ENCODE measurements at places on chromosomes 6 and 20.
A peak's percentile ranks its signal among the peaks of the same experiment; 100 is the strongest.

DNA sequence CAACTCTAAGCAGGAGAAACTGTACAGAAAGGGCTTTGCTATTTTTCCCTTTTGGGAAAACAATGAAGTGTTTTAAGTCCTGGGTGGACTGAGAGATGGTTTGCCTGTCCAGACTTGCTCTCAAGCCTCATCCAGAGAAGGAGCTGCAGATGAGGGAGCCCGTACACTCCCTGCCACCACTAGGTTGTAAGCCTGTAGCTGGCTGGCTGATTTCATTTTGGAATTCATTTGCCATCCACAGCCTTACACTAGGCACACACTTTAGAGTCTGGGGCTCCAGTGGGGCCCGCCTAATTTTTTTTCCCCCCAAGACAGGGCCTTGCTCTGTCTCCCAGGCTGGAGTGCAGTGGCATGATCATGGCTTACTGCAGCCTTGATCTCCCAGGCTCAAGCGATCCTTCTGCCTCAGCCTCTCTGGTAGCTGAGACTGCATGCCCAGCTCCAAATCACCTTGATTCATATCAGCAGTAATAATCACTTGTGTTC, 28.4 kb downstream of the POFUT1 start:
- no peak for DNase-seq

- DNase-seq: peak; percentile 37
Measured at GRCh38 chr6:37783025-37783855, 36.3 kb upstream of the ZFAND3 start.

- DNase-seq: no peak
Measured at GRCh38 chr20:11098888-11099287, 425.1 kb upstream of the JAG1 start.

DNA sequence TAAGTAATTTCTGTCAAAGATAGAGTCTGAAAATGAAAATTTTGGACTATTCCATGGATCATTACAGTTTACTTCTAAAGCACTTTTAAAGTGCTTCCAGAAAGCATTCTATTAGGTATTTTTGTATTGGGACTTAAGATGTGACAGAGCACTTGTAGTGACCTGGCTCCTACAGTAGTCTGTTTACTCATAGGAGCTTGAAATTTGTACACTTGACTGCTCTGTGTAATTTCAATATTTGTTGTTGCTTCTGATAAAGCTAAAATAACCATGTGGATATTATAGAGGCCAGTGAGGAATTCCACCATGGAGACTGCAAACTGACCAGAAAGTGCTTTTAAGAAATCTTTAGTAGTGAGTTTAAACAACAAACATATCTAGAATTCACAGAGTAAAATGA, 10.3 kb downstream of the NFYA start:
- DNase-seq: no peak

- no peak for DNase-seq
Measured at GRCh38 chr6:25025248-25025918, 89.6 kb upstream of the RIPOR2 start.
